ENCODE measurements at places on chromosomes 2 and 18.

DNA sequence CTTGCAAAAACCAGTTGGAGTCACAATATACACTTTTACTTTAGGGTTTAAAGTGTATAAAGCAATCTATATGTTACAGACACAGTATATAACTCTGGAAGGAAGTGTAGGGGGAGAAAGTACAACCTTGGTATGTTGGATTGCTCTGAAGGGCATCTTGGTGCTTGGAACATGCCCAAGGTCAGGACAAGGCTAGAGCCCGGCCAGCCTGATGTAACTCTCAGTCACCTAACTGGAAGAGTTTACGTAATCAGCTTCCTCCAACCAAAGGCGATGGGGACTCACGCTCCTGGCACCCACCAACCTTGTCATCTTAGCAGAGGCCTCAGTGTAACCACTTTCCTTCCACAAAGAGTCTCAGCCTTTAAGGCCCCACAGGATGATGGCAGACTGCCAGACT lies 181.1 kb upstream of the ACAA2 start:
- DNase-seq: no peak

- no peak for DNase-seq
Observed at GRCh38 chr2:117123362-117123761, 691.1 kb upstream of the DDX18 start.

DNA sequence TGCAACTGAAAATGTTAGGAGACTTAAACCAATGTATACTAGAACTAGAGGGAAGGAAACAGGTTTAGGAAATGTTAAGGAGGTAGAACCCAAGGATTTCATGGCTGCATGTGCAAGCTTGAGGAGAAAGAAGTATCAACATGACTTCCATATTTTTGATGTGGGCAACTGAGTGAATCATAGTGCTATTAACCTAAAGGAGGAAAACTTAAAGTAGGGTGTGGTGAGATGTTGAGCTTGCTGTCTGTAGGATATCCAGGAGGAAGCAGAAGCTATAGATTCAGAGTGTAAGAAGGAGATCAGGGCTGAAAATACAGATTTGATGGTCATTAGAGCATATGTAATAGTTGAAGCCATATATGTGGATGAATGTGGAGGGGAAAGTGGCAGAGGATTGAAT lies 31.5 kb downstream of the NDC80 start:
- no peak for DNase-seq

DNA sequence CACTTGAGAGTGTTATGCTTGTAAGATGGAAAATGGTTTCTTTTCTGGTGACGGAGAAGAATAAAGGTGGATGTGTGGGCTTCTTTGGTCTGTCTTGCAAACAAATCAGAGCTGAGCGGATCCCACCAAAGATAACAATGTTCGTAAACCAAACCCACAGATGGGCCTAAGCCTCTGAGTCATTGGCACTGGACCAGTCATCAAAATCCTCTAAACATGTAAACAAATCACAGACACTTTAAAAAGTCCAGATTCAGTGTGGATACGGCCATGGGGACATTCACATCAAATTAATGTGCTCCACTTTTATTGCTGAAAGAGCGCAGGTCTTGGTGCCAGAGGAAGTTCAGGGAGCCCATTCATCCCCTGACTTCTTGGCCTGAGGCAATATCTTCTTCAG lies 60.5 kb upstream of the TMEM200C start:
- no peak for DNase-seq

DNA sequence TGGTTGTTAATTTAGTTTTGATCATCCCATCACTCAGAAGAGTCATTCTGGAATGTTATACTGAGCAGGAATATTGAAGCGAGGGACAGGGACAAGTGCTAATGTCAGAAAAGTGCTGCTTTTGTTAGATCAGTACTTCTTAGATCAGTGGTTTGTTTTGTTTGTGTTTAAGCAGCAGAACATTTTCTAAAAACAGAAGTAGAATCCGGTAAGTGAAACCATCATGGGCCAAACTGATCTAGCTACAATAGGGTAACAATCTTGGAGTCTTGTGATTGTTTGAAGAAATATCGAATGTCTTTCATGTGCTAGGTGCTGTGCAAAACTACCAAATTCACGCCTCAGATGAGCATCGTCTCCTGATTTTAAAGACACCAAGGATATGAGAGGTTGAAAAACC lies 45.1 kb upstream of the SEC11C start:
- no peak for DNase-seq

DNA sequence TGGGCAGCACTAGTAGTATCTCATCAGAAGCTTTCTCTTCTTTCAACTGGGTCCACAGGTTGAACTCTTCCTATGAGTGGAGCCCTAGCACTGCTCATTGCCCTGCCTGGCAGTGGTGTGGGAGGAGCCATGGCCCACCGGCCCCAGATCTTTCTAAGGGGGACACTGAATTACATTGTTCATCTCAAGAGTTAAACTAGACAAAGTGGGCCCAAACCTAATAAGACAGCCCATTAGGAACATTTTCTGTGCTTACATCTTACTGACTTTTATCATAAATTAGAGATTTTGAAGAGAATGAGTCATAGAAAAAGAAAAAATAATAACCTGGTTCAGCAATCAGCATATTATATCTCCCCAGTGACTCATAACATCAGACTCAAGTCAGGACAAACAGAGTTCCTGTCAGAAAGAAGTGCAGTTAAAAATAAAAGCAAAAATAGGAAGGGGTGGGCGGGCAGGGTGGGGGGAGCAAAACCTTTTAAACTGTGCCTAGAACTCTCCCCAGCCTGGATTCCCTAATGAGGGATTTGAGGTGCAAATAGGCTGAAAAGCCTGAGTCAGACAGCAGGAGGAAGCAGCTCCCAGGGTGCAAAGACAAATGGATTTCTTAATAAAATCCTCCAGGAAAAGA lies 161.6 kb upstream of the TRIB2 start:
- no peak for DNase-seq

- DNase-seq: no peak
Observed at GRCh38 chr2:7725171-7725849, 808.1 kb downstream of the RNF144A start.

GRCh38 chr2:212528106-212528856 lies 10.3 kb downstream of the ERBB4 start:
- no peak for DNase-seq

DNA sequence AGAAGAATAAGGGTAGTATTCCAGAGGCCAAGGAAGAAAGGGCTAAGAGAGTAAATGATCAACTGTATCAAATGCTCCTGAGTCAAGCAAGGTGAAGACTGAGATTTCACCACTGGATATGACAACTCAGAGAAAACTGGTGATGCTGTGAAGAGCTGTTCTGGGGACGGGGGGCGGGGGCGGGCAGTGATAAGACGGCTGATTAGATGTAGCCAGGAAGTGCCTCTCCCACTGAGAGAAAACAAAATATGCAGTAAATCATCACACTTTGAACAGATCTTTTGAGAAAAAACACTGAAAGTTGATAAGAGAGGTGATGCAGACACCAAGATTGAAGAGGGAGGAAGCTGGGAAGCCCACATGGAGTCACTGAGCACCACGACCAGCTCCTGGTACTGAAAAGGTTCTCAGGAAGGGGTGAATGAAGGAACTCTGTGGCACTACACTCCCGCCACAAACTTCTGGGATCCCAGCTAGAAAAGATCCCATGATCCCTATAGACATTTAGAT lies 75.8 kb downstream of the MYO3B start:
- no peak for DNase-seq

DNA sequence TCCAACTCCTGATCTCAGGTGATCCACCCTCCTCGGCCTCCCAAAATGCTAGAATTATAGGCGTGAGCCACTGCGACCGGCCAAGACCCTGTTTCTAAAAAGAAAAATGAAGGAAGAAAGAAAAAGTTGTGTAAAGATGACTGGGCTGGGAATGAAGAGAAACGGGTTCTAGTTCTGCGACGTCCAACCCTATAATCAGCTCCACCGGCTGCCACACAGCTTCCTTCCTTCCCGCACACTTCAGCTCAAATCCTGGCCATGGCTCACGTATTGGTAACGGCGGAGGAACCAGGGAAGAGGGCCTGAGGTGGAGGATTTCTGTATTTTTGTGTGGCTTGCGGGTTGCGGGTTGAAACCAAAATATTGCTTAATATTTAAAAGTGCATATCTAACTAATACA lies 88.1 kb downstream of the MYL12B start:
- no peak for DNase-seq

- DNase-seq: no peak
Observed at GRCh38 chr2:144460727-144461307, 59.1 kb downstream of the ZEB2 start.

- DNase-seq: no peak
Observed at GRCh38 chr2:95309599-95309998, 12.5 kb downstream of the KCNIP3 start.

GRCh38 chr2:27324720-27325119 lies 1.8 kb upstream of the MPV17 start:
- DNase-seq: no peak

GRCh38 chr18:45321520-45321919 lies 293.8 kb upstream of the SLC14A2 start:
- no peak for DNase-seq

DNA sequence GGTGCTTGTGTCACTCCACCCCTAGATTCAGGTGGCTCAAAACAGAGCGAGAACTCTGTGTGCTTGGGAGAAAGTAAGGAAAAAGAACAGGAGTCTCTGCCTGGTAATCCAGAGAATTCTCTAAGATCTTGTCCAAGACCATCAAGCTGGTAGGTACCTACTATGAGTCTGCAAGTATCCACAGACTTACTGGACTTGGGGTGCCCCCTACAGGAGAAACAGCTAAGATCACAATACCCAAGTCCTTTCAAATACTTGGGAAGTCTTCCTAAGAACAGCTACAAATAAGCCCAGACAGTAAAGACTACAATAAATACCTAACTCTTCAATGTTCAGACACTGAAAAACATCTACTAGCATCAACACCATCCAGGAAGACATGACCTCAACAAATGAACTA lies 1143.6 kb upstream of the ACVR2A start:
- no peak for DNase-seq

DNA sequence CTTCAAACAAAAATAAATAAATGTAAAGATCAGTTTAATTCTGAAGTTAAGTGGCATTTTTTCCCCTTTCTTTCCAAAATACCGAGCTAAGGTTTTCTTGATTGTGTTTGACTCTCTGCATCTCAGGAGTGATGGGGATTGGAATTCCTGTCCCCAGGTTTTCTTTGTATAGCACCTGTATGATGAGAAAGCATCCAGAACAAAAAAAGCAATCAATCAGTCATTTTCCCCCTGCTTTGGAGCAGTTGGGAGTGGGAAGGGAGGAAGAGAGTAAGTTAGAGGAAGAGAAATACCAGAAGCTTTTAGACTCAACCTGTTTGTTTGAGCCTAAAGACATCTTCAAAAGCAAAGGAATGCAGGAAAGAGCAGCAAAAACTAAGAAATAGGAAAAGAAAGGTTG lies 88.5 kb downstream of the RIF1 start:
- no peak for DNase-seq

- no peak for DNase-seq
Observed at GRCh38 chr2:215796140-215796855, 217.1 kb downstream of the MREG start.

DNA sequence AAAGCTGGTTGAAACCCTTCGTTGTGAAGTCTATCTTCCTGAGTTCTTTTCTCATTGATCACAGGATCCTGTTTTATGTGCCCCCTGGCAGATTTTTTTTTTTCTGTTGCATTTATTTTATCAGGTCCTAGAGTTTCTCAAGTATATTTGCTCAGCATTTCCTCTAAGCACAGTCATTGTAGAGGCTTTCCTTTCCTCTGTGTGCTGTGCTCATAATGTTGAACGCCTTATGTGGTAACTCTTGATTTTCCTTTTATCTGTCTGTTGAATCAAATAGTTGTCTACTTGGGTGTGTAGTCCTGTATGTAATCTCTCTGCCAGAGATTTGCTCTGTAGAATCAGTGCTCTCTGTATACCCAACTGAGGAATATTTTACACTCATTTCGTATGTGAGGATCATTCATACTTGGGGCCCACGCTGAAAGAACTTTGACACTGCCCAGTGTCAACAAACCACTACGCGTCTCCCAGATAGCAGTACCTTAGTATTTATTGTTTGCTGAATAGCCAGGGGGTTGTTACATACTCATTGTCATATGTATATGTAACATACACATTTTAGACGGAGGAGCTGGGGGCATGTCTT lies 118.2 kb downstream of the CTNNA2 start:
- no peak for DNase-seq

- no peak for DNase-seq
Observed at GRCh38 chr2:12884713-12885282, 168.1 kb downstream of the TRIB2 start.

DNA sequence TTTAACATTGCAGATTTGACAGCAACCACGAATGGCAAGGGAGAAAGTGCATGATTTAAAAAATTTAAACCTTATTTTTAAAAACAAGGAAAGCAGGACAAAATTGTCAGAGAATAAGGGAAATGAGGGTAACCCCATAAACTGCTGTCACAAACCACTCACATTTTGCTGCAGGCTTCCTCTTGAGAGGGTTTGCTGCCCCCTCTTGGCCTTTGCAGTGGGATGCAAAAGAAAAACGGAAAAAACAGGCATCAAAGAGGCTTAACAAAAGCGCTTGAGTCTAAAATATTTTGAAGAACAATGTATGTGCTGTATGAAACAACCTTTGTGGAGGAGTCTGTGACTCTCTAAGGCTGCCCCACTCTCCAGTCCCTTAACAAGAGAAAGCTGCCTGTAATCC lies 91.6 kb downstream of the TMX3 start:
- no peak for DNase-seq

DNA sequence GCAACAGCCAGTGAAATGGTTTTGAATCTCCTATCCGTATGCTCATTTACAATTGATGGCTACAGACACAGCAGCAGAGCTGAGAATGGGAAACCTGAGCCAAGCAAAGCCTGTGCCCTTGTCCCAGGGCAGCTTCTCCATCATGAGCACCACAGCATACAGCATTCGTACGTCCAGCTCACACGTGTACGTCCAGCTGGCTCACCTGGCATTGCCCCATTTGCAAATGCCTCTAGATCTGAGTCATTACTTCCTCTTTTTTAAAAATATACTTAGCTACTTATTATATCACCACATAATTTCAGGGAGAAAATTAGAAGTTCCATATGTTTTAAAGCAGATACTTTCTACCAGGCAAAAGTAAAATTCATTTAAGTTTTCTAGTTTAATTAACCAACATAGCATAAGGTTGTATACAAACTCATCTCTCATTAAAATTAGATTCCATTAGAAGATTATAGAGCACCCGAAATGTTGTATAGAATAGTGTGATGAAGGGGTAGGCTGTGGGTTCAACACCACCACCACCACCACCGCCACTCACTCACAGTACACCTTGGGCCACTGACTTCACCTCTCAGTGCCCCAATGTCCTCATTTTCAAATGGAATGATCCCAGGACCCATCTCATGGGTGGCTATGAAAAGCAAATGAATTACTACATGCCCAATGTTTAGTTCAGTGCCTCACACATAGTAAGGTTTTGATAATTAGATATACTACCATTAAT lies 31.4 kb upstream of the TMEM177 start:
- no peak for DNase-seq

DNA sequence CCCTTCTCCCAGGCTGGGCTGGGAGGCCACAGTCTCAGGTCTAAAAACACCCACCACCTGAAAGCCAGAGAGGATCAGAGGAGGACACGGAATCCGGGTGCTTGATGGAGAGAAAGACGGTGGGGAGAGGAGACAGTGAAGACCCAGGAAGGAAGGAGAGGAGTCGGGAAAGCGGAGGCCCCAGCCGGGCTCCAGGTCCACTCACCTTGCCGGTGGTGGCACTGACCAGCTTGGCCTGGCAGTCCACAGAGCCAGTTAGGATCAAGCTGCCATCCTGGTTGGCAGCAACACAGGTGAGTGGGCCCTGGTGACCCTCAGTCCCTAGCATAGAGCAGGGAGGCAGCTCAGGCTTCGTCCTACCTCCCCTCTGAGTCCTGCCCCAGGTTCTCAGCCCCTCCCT lies 4.3 kb downstream of the AAMP start:
- no peak for DNase-seq

- DNase-seq: no peak
Observed at GRCh38 chr18:61998957-61999356, 106.2 kb upstream of the RNF152 start.
